ENCODE measurements at places on chromosomes 4 and X.

- DNase-seq = no peak
These were observed 215.8 kb upstream of the SMIM31 start for GRCh38 chr4:164538097-164538496.

DNA sequence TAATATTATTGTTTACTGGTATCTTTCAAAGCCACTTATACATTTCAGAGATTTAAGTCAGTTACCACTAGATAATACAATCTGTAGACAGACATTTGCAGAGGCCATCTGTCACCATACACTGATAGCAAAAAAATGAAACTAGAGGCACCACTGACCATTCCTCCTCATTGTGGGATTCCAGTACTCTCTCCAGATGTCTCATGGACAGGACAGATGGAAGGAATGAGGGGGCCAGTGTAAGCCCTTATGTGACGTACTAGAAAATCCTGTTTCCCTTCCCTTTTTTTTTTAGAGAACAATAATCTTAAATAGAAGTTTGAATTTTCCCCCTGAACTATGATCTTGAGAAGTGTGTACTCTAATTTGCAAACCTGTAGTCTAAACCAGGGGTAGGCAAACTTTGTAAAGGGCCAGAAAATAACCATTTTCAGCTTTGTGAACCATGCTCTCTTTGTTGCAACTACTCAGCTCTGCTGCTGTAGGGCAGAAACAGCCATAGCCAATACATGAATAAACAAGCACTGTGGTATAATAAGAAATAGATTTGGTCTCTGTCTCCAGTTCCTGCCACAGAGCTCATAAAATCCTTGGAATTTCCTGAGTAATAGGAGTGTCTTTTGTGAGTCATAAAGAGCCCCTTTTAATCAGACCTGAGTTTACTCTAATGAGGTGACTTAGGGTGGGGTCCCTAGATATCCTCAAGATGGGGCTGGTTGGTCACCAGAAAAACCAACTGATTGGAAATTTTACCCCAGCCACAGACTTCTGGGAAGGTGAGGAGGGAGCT lies 90.4 kb downstream of the MOSPD2 start:
- no peak for DNase-seq

- DNase-seq = no peak
These were observed 5.1 kb upstream of the NDST3 start for GRCh38 chr4:118029224-118029623.

DNA sequence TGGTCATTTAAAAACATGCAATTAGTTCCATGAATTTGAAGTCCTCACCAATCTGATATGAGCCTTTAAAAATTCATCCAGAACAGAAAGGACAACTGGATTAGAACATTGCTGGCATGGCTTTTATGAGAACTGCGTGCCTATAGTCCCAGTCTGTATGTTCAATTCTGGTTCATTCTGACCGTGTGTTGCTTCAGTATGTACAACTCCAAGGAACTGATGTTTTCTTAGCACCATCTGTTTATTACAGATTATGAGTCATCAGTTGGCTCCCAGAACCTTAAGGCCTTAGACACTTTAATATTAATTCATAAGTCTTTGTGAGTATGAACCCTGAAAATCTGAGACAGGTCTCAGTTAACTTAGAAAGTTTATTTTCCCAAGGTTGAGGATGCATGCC lies 115.0 kb downstream of the CEP44 start:
- DNase-seq = no peak

DNA sequence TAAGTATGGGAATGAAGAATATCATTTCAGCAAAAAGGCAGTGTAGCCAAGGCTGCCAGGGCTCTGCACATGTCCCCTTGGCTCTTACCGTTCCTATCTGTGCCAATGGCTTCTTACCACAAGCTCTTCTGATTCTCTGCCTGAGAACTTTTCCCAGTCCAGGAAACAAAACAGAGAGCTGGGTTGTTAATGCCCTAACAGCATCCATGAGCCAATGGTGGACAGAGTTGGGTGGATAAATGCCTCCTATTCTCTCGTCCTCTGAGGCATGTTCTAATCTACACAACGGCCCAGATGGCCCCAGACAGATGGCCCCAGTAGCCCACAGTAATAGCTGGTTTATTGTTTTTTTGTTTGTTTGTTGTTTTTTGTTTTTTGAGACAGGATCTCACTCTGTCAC lies 28.0 kb downstream of the SCD5 start:
- no peak for DNase-seq
